ENCODE measurements at places on chromosomes 16 and 17.

GRCh38 chr17:17859909-17860765 lies 23.4 kb upstream of the SREBF1 start:
- DNase-seq = peak; percentile 76

- peak; percentile 23 for DNase-seq
Observed at GRCh38 chr17:4540224-4540651, 14.9 kb downstream of the MYBBP1A start.

DNA sequence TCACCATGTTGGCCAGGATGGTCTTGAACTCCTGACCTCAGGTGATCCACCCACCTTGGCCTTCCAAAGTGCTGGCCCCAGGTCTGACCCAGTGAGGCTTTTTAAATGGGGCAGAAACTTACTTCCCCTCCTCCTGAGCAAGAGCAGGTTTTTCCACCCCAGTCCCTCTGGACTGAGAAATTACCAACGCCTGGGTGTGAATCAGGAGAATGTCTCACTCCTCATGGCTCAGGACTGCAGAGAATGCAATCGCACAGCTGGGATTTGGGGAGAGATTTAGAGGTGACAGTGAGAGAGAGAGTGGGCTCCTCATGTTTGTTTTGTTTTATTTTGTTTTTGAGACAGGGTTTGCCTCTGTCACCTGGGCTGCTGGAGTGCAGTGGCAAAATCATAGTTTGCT lies 203.6 kb downstream of the RAB11FIP4 start:
- DNase-seq = no peak

- DNase-seq = no peak
Observed at GRCh38 chr16:89410322-89410721, 80.0 kb downstream of the ANKRD11 start.

DNA sequence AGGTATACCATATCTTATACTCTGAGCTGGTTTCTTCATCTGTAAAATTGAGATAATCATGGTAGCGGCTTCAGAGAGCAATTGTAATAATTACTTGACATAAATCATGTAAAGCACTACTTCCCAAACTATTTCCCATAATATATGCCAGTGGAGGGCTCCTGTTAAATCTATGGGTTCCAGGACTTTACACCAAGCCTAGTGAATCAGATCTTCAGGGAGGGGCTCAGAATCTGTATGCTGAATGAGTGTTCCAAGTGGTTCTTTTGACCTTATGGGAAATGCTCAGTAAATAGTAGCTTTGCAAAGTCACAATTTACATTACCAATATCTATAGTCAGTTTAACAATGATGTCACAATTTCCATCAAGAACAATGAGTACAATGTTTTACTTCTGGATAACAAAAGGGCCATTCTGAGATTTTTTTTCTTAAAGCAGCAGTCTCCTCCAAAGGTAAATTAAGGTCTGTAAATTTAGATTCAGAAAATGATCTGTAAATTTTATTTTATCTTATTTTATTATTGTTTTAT lies 50.9 kb upstream of the NLK start:
- DNase-seq = peak; percentile 69

DNA sequence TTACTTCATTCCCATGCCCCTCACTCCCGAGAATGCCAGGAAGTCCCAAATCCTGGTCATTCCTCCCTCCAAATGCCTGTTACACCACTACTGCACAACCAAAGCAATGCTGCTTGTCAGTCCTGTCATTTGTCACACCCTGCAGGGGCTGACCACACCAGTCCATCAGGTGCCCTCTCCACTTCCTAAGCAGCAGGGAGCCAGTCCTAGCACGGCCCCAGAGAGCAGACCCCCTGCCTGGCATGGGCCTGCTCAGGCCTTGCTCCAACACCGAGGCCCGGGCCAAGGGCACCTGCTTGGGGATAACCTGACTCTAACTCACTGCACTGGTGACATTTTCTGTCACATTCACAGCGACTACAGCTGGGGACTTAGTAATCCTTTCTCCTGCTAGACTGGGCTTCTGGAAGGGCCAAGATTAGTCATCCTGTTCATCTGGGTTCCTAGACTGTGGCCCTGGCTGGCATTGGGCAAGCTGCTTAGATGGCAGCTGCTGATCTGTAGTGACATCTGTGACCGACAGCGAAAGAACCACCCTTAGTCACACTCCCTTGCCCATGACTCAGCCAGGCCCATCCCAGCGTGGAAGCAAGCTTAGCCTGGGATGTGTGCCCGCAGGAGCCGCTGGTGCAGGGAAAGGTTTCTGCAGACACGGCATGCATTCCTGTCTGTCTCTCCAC lies 5.4 kb downstream of the ALYREF start:
- DNase-seq = no peak

DNA sequence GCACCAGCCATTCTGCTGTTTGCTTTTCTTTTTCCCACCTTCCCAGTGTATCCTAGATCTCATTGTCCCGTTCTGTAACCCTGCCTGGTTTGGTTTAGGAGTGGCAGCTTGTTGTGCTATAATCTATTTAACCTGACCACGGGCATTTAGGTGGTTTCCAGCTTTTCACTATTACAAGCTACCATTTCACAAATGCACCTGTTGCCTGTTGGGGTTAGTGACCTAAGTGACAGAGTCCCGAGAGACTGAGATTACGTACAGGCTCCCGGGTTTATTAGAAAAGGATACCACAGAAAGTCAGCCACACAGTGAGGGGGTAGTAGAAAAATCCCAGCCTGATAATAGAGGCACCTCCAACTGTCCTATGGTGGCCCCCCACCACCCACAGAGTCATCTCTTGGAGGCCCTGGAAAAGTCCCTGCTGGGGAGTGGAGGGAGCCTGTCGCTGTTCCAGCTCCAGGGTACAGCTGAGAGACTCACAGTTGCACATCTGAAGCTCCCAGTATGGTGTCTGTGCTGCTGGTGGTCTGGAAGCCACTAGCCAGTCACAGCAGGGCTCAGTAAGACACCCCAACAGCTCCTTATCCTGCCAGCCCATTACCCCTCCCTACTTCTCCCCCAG lies 21.2 kb downstream of the CLEC16A start:
- no peak for DNase-seq

GRCh38 chr16:26645614-26646013 lies 421.1 kb upstream of the C16orf82 start:
- peak; percentile 25 for DNase-seq

DNA sequence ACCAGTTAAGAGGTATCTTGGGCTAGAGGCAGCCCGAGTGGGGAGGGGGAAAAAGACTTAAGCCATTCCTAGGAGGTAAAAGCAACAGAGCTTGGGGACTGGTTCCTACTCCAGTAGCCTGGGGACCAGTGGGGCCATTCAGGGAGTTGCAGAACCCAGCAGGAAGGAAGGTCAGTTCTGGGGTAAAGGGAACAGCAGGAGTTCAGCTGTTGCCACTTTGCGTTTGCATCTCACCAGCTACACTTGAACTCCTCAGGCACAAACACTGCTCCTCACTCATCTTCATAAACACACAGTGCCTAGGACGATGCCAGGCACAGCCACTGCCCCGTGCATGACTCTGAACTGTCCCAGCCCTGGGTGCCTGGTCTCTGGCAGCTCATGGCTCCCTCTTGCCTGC lies 4.0 kb downstream of the HAP1 start:
- no peak for DNase-seq

DNA sequence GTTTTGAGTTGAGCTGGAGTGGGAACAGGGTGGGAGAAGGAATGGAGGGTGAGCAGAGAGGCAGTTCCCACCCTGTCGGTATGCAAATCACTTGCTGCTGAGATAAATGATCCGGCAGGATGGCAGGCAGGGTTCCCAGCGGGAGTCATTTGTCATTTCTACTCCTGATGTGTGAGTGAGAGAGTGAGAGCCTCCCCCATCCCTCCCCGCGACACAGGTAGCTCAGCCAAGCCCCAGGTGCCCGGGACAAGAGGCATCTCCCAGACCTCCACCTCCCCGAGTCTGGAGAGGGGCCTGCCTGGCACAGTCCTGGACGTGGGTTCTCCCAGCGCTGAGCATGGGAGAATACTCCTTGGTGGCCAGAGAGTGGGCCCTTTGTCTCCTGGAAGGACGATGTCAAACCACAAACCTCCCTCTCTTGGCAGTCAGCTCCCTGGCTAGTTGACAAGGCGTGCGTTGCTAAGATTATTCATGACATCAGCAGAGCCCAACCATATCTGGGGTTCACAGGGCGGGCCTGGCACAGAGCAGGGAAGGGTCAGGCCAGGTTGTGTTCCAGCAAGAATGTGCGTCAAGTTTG lies 33.7 kb upstream of the TNRC6C start:
- DNase-seq = peak; percentile 73

DNA sequence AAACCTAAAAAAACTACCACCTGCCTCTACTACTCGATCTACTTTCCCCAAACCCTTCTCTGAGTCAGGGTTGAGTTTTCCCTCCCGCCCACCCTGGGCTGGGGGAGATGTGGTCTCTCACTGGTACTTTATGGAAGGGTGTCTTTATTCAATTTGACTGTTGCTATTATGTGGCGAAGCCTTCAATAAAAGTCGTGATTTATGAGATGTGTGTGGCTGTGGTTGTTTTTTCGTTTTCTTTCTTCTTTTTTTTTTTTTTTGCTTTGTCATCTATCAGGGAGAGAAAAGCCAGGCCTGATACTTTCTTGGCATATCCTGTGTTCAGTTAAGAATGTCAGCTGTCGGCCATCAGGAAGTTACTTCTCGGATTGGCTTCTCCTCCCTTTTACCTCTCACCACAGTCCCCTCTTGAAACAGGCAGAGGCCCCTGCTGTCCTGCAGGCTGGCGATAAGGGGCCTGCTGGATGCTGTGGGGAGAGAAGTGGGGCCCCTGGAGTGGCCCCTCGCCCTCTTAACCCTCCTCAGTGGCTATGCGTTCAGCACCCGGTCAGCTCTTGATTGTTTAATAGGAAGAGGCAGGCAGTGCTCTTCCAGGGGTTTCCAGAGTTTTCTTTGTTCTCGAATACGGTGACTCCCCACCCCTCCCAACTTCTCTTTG lies 123.0 kb downstream of the MSI2 start:
- no peak for DNase-seq

DNA sequence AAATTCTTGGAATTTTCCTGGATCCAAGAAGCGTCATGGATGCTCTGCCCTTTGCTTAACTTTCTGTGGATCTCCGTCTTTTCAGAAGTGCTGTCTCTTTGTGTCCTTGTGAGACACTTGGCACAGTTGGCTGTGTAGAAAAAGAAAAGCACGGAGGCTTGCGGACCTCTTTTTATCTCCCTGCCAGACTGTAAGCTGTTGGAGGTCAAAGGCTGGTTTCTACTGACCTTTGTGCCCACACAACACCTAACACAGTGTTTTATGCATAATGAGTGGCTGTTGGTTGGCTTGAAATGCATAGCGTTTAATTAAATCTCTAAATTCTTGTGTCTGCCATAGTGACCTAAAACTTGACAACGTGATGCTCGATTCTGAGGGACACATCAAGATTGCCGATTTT lies 75.7 kb upstream of the CACNG3 start:
- no peak for DNase-seq

DNA sequence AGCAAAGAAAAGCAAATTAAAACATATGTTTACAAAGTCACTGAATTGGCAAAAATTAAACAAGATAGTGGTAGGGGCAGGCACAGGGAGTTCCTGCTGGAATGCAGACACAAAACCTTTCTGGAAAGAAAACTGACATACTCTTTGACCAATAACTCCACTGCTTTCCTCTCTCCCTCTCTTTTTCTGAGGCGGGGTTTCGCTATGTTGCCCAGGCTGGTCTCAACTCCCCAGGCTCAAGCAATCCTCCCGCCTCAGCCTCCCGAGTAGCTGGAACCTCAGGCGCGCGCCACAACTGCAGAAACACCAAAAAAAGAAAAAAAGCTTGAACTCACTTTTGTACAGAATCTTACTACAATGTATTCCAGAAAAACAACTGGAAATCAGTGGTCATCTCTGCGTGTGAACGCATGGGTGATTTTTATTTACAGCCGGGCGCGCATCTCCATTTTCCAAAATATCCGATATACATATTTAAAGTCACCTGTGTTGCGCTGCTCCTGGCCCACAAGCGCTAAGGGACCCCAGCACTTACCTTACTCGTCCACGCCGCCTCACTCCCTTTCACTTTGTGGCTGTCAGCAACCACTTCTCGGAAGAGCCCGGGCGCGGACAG lies 480 bp downstream of the TXNL4B start:
- DNase-seq = no peak

GRCh38 chr16:49590166-49590871 lies 216.7 kb downstream of the C16orf78 start:
- DNase-seq = no peak

DNA sequence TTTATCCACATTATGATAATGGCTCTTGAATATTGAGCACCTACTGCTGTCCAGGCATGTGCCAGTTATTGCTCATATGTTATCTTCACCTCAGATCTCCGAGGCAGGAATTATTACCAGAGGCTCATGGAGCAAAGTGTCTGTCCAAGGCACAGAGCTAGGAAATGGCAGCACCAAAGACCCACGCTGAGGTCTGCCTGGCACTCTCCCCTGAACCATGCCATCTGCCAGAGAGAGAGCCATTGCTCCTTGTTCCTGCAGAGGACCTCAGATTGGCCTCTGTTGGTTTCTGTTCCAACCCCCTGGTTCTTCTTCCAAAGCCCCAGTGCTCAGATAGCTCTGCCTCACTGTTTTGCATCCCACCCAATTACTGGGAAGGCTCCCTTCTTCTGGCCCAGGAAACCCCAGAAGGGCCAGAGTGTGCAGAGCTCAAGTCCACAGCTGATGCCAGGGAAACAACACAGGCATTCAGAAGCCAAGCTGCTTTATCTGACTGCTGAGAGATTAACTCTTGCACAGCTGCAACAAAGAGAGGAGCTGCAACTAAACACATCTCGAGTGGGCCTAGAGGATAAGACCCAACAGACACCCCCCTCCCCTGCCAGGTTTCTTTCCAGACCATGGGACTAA lies 5.9 kb downstream of the ASIC2 start:
- no peak for DNase-seq

DNA sequence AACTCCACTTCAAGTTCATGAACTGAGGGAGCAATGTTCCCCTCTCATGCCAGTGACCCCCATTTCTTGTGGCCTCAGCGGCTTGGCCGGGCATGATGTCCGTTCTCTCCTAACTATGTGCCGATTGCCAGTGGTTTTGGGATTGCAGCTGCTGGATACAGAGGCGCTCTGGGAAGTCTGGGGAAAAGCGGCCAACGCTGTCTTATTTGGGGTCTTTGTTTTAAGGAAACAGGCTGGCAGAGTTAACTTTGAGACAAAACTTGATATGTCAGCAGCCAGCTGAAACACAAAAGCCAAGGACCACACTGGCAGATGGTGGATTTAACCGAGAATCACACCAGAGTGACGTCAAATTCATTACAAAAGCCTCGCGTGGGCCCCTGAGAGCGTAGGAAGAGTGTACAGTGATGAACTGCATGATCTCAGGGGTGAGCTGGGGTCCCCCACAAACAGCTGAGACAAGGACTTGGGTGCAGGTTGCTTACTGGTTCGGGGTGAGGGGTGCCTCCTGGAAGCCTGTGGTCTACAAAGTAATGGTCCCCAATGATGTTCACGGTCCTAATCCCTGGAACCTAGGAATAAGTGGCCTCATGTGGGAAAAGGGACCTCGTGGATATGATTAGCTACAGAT lies 180.4 kb downstream of the IRF8 start:
- no peak for DNase-seq

DNA sequence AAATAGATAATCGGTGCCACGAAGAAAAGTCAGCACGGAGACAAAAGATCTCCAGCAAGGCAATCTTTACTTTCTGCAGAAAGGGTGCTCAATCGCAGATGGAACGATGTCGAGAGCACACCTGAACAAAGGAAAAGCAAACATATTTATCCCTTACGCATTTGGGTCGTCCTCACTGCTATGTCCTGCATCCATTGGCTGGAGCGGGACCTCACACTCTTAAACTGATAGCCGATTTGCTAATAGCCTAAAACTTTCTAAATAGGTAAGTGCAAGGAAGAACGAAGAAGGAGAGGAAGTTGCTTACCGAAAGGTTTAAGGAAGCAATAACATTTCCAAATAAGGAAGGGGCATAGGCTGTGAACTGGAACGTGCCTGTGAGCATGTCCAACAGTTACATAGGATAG lies 1.2 kb upstream of the AKAP10 start:
- DNase-seq = no peak

- no peak for DNase-seq
Observed at GRCh38 chr16:73289232-73289631, 241.3 kb upstream of the ZFHX3 start.

All from pons (tissue), 1 donor.